ENCODE measurements at places on chromosomes 6 and 20.

- DNase-seq: no peak
These were observed 117.7 kb upstream of the GJE1 start for GRCh38 chr6:142015011-142015410.

DNA sequence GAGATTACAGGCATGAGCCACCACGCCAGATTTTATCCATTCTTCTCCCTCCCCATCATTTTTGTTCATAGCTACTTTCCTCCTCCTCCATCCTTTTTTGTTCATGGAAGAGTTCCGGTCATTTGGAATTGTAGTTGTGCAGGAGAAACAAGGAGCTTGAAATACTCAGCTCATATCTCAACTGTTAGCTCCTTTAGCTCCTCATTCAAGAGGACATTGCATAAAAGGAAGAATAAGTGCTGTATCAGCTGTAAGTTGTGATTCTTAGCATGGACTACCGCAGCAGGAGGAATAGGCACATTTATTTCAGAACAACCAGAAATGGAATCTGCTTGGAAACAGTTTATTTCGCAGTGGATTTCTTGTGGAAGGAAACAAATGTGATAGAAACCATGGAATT, 7.6 kb downstream of the STXBP5 start:
- DNase-seq: no peak

- DNase-seq: no peak
These were observed 8.6 kb downstream of the IPCEF1 start for GRCh38 chr6:154347981-154348380.

GRCh38 chr6:123663436-123663835, 26.7 kb upstream of the TRDN start:
- DNase-seq: no peak

- DNase-seq: no peak
These were observed 280.3 kb upstream of the JARID2 start for GRCh38 chr6:14965424-14966075.

DNA sequence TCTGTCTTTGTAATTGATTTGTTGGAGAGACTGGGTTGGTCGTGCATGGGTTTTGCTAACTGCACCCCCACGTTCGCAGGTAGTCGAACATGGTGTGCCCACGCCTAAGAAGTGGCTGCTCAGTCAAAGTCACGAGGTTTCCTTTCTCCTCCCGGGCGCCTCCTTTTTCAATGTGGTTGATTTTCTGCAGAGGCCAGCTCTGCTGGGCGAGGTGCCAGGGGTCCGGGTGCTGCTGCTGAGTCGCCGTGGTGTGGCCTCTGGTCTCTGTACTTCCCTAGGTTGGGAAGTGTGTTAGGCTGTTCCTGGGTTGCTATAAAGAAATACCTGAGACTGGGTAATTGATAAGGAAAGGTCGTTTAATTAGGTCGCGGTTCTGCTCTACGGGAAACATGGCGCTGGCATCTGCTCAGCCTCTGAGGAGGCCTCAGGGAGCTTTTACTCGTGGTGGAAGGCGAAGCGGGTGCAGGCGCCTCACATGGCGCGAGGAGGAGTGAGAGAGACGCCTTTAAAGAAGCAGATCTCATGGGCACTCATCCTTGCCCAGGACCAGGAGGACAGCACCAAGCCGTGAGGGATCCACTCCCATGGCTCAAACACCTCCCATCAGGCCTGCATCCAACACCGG, 14.1 kb downstream of the OSBPL2 start:
- DNase-seq: no peak

DNA sequence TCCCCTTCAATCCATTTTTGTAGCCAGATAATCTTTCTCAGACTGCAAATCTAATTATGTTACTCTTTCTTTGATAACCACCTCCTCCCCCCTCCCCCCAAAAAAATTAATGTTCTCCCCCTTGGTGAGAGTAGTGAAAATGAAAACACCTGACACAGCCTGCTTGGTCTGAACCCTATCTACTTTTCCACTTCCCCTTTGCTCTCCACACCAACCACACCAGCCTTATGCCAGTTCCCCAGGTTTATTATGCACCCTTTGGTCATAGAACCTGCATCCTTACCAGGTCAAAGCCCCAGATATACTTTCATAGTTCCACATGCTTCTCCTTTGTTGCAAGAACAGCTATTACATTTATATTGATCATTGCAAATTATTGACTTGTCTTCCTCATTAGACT, 19.4 kb downstream of the PFDN4 start:
- no peak for DNase-seq

DNA sequence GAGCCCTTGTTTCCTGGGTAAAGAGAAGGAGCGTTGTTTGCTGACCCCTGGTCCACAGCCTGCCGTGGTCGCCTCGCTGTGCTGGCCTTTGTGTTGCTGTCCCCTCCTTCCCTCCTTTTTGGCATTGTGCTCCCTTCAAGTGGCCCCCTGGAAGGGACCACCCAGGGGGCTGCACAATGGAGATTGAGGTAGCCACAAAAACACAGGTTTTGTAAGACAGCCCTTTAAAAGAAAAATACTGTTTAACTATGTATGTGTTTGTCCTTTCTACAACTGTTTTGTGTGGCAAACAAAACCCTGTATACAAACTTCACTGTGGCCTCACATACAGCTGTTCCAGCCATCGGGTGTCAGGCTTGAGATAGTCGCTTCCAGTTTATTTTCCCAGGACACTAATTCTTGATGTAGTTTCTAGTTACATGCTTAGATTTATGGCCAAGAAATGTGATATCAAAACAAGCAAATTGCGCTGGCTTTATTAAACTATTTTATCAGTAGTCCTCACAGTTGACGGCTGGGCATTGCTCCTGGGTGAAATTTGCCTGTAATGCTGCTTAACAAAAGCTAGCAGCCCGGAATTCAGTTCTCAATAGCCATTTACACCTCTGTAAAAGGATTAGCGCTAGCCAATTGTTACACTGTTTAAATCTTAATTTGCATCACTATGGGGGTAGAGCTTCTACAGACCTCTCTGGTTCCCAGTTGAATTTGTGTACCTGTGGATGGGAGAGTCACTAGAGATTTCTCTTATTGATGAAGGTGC, 64.1 kb downstream of the KIZ start:
- no peak for DNase-seq

GRCh38 chr6:122673343-122673961, 63.2 kb downstream of the PKIB start:
- DNase-seq: no peak

DNA sequence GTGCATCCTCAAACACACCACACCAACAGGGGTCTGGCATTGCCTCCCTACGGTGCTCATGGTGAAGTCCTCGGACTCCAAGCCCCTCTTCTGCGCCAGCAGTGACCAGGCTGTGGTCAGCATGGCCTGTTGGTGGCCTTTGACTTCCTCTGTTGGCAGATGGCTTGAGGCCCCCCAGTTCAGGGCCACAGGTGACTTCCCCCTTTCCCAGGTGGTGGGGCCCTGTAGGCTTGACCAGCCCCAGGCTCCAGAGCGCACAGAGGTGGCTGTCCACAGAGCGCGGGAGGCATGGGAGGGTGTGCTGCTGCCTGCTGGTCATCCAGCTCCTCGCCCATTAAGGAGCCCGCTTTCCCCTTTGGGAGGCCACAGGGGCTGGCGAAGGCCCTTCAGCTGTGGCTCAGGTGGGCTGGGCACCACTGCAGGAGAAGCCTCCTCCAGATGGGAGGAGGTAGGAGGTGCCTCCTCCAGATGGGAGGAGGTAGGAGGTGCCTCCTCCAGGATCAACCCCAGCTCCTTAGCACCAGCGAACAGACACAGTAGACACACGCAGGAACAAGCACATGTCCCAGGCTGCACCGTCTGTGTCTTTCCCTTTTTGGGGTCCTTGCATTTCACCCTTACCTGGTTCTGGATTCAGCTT, 52.1 kb upstream of the BHLHE23 start:
- DNase-seq: no peak

DNA sequence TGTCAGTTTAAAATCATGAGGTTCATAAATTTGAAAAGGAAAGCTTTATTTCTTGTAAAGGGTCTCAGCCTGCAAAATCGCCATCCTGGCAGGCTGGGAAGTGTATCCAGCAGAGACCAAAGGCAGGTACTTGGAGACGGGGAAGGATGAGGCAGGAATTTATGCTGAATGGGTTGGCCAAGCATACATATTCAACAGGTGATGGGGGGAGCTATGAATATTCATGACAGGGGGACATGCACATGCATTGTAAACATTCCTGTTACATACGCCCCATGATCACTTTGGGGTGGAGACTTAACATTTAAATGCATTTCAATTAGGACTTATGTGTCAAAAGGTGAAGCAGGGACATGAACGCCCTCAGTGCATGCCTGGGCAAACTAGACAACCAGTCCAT, 9.8 kb upstream of the SLC22A1 start:
- DNase-seq: no peak

DNA sequence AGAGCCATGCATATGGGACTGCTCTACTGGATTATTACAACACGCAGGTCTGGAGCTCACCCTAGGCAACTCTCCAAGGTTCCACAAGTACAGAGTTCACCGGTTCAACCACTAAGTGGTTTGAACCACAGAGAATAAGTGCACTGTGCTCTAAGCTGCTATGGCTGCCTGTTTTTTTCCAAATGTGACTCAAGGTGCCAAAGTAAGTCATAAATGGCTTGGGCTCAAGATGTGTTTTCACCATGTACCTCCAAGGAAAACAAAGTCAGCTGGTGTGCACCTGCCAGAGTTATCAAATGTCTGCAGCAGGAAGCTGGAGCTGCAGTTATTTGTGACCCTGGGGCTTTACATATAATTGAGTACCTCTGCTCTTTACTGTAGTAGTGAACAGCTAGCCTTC, 76.7 kb downstream of the PREP start:
- no peak for DNase-seq

DNA sequence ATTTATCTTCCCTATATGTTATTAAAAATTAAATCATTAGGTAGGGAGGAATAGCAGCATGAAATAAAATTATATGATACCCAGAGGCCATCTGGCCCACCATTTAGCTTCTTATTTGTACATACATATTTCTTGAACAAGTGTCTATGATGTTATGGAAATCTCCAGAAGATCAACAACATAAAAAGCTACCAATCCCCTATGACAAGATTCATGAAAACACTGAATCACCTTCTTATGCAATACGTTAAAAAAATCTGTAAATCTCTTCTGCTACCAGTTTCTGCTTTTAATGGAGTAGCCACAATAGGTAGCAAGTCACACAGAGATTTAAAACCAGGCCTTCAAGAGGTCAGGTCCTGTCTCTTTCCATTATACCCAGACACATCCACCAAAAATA, 125.8 kb upstream of the ENPP5 start:
- DNase-seq: no peak

DNA sequence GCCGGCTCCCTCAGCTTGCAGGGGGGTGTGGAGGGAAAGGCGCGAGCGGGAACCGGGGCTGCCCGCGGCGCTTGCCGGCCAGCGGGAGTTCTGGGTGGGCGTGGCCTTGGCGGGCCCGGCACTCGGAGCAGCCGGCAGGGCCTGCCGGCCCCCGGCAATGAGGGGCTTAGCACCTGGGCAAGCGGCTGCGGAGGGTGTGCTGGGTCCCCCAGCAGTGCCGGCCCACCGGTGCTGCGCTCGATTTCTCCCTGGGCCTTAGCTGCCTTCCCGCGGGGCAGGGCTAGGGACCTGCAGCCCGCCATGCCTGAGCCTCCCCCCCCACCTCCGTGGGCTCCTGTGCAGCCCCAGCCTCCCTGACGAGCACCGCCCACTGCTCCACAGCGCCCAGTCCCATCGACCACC, 514.5 kb upstream of the GJE1 start:
- no peak for DNase-seq

DNA sequence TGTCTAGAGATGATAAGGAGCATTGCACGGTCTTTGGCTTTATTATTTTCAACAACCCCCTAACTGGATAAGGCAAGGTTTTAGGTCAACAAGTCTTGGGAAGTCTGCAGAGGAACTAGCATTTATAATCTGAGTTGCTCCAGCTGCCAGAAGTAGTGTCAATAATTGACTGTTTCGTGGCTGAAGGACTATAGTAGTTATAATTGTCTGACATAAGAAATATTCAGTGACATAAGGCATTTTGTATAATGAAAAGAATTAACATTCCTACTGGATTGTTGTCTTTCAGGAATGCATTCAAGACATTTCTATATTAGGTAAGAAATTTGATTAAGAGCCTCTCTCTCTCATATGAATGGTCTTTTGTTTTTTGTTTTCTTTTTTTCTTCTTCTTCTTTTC, 136.9 kb upstream of the SGK1 start:
- no peak for DNase-seq

DNA sequence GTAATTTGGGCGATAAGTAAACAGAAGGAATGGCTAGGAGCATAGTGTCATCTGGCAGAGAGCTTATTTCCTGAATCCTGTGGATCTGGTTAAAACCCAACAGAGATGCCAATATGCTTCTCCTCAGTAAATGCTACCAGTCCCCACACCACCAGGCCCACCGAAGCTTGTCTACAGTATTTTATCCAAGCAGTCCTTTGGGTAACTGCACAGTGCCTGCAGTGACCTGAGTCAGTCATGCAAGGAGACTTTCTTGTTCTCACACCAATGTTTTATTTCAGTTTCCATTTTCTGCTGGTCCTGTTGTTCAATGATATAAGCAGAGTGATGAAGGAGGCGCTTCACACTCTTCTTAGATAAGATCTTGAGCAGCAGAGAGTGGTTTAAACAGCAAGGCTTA, 326.3 kb downstream of the RIMS1 start:
- DNase-seq: no peak

- no peak for DNase-seq
These were observed 56.8 kb downstream of the LINC00237 start for GRCh38 chr20:21049305-21049828.

DNA sequence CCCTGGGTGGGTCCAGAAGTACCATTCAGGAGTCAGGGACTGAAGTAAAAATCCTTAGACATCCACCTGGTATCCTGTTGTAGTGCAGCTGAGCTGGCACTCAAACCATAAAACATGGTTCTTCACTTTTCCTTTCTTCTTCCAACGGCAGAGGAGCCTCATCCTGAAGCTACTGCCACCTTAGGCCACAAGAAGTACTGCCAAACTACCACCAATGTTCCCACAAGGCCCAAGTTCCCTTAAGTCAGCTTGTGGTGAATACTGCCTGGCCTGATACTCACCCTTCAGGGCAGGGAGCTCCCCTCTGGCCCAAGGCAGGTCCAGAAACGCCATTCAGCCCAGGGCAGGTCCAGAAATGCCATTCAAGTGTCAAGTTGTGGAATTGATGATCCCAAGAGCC, 1053.4 kb upstream of the CITED2 start:
- DNase-seq: peak; percentile 8

DNA sequence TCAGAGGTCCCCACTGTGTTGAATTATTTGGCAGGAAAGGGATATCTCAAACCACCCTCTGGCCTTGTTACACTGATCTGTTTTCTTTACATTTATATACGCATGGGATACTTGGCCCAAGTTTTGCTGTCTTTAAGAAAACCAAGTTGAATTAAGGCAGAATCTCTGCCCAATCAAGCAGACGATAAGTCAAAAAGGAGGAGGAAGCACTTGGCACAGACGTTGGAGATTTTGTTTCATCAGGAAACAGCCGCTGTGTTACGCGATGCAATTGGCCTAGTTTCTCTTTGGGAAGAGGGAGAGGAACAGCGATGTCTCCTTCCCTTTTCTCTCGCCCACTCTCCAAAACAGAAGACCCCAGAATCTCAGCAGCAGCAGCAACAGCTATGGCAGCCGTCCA, 20.2 kb upstream of the NAA20 start:
- DNase-seq: no peak

DNA sequence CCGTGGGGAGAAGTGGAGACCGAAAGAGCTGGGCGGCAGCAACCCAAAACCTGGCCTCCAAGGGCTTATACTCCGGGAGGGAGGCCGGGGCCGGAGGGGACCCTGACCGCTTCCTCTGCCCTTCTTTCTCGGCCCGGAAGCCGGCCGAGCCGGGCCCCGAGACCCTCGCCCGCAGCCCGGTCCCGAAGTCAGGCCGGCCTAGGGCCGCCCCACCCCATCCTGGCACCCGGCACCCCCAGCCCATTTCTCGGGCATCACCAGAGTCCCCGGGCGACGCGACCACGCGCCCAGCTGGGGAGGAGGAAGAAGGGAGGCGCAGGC, 572 bp upstream of the ZDHHC14 start:
- DNase-seq: no peak
